ENCODE measurements at places on chromosomes 4 and X.

- no peak for DNase-seq
These were observed 45.8 kb downstream of the TACR3 start for GRCh38 chr4:103673983-103674382.

DNA sequence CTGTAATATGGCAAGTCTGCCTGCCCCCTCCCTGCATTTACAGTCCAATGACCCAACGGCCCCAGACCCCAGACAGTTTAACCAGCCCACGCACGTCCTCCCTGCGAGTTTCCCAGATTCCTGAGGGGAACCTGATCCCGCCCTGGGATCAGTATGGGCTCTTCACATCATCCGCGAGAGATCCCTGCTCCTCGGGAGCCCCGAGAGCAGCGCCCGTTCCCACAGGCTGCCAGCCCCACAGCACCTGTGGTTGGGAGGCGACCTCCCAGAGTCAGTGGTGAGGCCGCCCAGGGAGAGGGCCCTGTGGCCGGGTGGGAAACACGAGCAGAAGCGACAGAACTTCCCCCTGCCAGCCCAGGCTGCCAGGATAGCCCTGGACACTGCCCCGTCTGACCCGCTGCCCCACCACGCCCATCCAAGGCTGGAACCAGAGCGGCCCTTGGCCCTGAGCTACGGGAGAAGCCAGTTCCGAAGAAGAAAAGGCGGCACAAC lies 32.8 kb downstream of the TSC22D3 start:
- no peak for DNase-seq

- DNase-seq = no peak
These were observed 150.3 kb downstream of the FBXW7 start for GRCh38 chr4:152385551-152385950.

GRCh38 chr4:140743194-140743931 lies 12.8 kb downstream of the TBC1D9 start:
- no peak for DNase-seq

GRCh38 chr4:79652232-79652631 lies 244.2 kb upstream of the GK2 start:
- DNase-seq = no peak

DNA sequence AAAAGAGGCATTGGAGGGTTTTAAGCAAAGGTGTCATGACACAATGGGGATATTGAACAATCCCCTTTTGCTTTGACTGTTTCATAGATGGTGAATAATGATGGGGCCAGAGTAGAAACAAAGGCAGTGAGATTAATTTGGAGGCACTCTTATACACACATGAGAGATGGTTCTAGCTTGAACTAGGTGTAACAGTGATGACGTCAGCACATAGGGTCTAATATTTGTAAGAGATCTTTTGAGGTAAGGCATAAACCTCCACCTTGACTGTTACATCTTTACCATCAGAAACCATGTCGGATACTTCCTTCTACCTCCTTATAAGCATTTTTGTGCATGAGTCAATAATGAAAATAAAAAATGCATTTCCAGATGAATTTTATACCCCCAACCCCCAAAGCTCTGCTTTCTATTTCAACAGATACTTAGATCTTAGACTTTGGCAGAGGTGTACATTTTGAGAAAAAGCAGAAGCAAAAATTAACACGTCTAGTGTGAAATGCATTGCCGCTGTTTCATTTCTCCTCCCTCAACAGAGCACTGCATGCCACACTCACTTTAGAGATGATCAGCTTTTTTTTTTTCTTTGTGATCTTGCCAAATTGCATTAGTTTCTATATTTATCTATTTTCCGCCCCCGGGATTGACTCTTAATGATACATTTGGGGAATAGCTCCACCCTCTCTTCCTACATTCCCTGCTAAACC lies 87.2 kb downstream of the HS3ST1 start:
- DNase-seq = no peak

DNA sequence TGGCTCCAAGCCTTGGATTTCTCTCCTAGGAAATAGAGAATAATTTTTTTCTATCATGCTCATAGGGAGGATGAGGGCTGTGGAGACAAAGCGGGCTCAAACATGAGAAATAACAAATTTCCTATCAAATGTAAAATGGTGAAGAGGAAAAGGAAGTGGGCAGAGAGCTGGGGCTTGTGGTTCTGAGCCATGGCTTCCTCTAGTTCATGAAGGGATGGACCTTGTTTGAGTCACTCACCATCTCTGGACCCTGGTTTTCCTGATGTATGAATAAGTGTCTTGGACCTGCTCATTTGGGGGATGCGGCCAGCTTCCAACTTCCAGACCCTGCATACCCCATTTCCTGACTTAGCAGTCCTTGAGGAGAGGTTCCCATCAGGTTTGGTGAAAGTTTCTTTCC lies 63.0 kb downstream of the MSX1 start:
- DNase-seq = no peak

DNA sequence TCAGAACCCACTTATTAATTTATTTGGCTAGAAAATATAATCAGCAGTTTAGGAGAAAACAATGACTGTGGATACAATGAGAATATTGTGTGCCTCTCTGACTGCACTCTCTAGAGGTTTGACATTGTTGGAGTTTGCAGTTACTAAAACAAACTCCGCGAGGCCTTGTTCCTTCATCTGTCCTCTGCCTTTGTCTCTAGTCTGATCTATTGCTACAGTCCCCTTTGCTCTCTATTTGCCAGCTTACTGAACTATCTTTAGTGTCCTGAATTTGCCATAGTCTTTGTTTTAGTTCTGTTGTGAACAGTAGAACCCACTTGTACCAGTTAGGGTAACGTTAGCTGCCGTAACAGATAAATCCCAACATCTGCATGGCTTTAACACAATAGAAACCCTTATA lies 81.4 kb upstream of the RPS6KA3 start:
- DNase-seq = no peak

- no peak for DNase-seq
These were observed 49.9 kb upstream of the XIAP start for GRCh38 chrX:123809854-123810375.

- no peak for DNase-seq
These were observed 13.7 kb upstream of the TMPRSS11E start for GRCh38 chr4:68433582-68433981.

GRCh38 chrX:55695227-55696018 lies 22.1 kb upstream of the RRAGB start:
- no peak for DNase-seq

GRCh38 chr4:85607624-85608023 lies 132.7 kb downstream of the ARHGAP24 start:
- no peak for DNase-seq

- DNase-seq = no peak
These were observed 1399.3 kb downstream of the STIM2 start for GRCh38 chr4:28259951-28260350.

GRCh38 chrX:47221756-47222155 lies 3.3 kb downstream of the CDK16 start:
- no peak for DNase-seq

DNA sequence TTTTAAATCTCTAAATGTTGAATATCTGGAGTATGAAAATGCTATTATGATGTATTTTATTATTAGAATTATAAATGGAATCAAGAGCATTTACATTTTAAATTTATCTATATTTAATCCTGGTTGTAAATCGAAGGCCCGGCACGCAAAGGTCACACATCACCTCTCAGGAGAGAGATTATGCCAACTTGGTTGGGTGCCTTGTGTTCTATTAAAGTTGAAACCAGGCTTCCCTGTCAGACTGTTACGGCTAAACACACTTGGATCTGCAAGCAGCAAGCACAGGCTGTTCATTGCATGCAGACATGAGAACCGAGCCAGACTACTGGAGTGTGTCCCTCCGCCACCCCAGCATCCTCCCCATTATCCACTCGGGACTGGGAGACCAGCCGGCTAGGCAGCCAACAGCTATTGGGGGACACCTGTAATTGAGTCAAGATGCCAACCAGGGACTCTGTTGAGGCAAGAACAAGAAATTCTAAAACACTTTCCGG lies 16.4 kb upstream of the SEL1L3 start:
- no peak for DNase-seq

DNA sequence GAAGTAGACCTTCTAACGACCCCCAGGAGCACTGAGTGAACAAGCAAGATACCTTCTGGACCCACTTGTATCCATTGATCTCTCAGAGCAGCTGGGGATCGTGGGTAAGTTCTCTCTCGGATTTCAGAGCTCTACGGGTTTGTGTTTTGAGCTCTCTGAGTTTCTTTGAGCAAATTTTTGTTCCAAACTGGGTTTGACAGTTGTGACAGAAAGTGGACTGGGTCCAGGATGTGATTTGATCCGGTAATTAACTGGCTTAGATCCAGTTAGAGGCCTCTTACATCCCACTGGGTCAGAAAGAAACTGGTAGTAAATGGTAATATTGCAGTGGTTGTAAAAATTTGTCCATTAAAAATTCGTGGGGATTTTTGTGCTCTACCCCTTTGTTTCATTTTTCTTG lies 459.2 kb downstream of the INPP4B start:
- DNase-seq = no peak

DNA sequence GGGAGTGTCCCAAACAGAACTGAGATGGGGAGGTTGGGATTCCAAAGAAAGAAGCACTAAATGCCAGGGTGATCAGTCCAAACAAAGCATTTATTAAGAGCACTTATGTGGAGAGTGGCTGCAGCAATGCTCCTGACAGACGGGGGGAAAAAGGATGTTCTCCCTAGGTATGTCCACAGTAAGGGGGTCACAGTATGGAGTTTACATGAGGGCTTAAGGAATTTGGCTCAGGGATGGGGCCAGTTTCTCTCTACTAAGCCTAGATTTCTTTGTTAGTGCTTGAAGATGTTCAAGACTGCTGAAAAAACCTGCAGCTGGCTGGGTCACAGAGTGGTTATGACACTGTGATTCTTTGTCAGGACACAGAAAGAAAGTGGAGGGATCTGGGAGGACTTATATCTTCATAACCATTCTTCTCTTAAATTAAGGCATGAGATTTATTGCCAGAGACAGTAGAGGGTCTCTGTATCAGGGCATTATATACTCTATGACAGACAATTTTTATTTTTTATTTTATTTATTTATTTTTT lies 1468.0 kb downstream of the C4orf33 start:
- no peak for DNase-seq

DNA sequence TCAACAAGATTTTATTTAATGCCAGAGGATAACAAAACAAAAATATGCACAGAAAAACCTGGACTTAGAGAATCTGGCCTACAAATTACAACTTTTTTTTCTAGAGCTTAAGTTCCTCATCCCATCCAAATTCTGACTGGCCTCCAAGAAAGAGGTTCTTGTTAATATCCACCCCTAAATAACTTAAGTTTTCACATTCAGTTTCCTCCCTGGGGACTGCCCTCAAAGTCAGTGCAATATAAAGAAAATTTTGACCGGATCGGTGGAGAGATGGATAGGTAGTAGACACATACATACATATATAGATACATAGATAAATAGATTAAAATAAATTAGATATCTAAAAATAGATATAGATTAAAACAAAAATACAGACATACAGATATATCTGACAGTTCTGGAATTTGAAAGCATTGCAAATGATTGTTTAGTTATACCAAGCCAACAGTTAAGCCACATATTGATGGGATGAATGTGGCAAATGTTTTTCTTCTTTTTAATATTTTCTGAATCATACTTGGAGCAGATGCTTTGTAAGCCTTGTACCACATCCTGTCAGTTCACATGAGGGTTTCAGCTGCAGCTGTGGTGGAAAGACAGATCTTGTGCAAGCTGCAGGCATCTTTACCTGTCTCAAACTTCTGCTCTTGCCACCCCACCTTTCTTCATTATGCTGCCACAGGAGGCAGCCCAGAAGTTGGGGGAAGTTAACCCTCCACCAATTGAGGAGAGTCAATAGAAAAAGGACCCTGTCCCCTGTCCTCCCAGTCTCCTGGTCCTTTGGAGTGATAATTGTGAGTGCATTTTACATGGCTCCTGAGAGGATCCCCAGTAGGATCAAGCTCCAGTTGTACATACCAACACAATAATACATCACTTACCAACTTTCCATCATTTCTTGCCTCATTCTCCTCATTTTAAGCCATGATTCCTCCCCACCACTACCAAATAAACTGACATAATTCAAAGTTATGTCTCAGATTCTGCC lies 58.5 kb upstream of the PRDM8 start:
- peak; percentile 64 for DNase-seq

DNA sequence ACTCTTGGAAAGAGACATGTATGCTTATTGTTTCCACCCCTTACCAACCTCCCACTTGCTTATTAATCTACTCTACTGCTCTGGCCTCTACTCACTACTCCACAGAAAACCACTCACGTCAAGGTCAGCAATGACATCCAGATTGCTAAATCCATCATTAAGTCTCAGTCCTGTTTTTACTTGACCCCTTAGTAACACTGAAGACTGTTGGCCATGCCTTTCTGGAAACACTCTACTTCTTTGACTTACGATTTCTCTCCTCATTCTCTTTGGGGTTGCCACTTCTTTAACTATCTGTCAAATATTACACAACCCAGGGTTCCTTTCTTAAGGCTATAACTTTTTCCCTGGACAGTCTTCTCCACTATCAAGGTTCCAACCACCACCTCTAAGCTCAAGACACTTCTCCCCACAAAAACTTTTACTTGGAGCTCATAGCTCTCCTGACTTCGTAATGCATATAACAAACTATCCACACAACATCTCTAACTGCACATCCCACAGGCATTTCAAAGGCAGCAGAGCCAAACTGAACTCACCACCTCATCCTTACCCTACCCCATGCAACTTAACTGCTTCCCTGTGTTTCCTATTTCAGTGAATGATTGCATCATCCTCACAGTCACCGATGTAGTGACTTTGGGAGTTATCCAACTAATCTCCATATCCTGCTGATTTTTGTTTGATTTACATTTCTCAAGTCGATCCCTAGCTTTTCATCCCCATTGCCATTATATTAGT lies 15.8 kb upstream of the MAGEA4 start:
- DNase-seq = no peak

DNA sequence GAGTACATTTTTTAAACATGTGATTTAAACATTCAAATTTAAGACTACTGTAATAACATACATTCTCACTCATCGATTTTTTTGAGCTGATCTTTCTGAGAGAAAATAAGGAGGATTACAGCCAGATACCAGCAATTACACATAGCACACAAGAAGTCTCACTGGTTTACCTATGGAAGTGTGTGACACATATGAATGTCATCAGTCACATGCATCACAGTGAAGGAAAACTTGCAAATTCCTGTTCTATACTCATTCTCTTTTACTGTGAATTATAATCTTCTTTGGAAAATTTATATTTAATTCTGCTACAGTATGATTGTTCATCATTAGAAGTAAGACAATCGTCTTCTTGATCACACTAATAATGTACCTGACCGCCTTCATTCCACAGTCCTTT lies 21.3 kb upstream of the BMP2K start:
- no peak for DNase-seq

DNA sequence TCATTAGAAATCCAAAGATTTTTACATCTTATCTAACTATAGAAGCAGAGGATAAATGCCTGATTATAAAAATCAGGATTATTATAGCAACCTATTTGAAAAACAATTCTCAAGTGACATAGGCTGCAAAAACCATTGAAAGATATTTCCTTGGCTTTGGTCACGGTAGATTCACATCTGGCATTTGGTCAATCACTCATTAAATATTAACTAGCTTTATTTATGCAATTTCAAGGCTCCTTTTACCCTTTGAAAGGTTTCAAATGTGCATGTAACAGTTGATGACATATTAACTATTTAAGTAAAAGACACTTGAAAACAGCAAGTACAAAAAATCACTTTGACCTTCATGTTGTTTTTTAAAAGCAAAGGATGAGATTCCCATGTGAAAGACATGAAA lies 98.1 kb downstream of the MMRN1 start:
- no peak for DNase-seq

GRCh38 chr4:155271557-155271956 lies 63.1 kb downstream of the NPY2R start:
- DNase-seq = no peak
